Airway epithelial cell (primary cell): ENCODE measurements at places on chromosomes 7 and 10. TPM values are rescaled to one million over a fixed set of nuclear protein-coding genes. Genes with fewer than 3 reads are reported as not detected.

Gene SPDYE2B
- not detected in 2 replicates for total RNA-seq

Gene ODAD2
- not detected in 2 replicates for total RNA-seq

Gene SLC16A12
- 0.07 TPM in 1 of 2 replicates, not detected in the other for total RNA-seq

Gene GCK
- total RNA-seq = 0.28 TPM in 1 of 2 replicates, not detected in the other

Gene MINDY4
- total RNA-seq = 0.56 and 2.2 TPM in 2 replicates

Gene TMEM225B
- not detected in 2 replicates for total RNA-seq
